ENCODE measurements at places on chromosomes 13 and 19.

DNA sequence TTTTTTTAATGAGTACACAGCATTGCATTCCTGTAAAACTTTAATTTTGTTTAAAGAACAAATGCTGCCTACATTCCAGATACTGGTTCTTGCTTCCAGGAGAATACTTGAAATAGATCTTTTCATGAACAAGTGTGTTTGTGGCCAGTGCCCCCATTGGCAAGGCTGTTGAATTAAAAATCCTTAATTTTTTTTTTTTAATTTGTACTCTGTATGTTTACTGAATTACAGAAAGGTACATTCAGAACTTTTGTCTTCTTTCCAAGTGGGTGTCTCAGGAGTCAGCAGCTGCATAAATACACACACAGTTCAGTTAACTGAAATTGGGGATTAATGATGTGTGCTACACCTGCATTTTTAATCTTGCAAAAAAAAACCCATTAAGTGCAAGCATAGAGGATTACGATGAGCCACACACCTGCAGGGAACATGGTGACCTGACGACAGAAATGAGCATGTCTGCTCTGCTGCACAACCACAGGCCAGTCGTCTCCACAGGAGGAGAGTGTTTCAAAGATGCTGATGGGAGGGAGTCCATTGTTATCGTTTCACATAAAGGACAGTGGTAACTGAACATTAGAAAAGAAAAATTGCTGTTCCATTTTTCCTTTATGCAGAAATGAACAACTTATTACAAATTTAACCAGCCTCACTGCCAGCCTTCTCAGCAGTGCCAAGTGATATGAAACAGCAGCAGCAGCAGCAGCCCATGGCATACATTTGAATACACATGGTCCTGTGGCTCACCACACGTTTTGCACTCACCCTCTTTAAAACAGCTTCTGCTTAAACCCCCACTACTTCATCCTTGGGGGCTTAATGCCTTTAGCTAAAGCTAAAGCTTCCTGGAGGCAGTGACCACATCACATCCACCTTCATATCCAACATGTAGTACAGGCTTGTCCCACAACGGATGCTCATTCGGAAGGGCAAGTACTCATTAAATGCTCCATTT lies 72.3 kb upstream of the RFC3 start:
- DNase-seq, result no peak

- DNase-seq, result no peak
These were observed 12.3 kb downstream of the POMP start for GRCh38 chr13:28671126-28671792.

- DNase-seq, result no peak
These were observed 1.4 kb downstream of the RNF126 start for GRCh38 chr19:661427-662196.

- no peak for DNase-seq
These were observed 577.3 kb downstream of the LMO7 start for GRCh38 chr13:76213423-76213904.

DNA sequence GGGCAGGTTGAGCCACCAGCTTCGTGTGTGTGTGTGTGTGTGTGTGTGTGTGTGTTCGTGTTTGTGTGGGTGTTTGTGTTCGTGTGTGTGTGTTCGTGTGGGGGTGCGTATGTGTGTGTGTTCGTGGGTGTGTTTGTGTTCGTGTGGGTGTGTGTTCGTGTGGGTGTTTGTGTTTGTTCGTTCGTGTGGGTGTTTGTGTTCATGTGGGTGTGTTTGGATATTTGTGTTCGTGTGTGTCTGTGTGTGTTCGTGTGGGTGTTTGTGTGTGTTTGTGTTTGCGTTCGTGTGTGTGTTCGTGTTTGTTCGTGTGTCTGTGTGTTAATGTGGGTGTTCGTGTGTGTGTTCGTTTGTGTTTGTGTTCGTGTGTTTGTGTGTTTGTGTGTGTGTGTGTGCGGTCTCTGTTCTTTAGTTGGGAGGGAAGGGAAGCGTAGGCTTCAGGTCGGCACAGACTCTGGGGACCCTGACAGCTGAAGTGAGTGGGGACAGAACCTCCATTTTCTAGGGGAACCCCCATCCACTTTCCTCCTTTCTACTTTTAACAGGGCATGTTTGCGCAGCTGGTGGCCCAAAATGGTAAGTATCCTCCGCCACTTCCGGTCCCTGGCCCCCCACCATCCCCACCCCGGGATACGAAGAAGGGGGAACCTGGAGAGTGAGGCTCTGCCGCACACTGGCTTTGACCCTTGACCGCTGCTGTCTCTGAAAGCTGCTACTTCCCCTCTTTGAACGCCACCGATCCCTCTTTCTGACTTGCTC lies 1.6 kb downstream of the TNFSF9 start:
- DNase-seq, result no peak

DNA sequence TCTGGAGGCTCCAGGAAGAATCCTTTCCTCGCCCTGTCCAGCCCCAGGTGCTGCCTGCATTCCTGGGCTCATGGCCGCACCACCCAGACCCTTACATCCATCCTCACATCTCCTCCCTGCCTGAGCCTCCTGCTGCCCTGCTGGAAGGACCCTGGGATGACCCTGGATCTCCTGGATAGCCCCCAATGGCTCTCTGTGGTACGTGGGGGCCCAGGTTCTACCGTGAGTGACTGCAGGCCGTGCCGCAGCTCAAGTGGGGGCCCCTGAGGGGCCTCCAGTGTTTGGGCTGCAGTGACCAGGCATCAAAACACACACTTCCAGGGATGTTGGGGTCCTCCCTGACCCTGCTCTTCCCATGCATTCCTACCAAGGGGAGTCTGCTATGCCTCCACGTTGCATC lies 8.3 kb upstream of the MCF2L start:
- no peak for DNase-seq

DNA sequence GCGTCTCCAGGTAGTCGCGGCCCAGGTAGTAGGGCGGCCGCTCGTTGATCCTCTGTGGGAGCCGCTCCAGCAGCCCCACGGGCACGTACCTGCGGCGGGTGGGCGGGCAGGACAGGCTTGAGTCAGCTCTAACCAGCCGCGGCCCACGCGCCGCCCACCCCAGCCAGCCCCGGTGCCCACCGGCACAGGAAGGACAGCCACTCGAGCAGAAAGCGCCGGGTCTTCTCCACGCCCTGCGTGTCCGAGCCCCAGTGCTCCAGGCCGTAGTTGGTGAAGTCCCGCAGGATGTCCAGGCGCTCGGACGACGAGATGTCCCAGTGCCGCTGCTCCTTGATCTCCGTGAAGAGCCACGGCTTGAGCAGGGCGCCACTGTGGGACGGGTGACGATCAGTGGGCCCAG lies 877 bp upstream of the PRR22 start:
- DNase-seq, result no peak

GRCh38 chr19:48757089-48757675 lies 1.9 kb downstream of the FGF21 start:
- no peak for DNase-seq

DNA sequence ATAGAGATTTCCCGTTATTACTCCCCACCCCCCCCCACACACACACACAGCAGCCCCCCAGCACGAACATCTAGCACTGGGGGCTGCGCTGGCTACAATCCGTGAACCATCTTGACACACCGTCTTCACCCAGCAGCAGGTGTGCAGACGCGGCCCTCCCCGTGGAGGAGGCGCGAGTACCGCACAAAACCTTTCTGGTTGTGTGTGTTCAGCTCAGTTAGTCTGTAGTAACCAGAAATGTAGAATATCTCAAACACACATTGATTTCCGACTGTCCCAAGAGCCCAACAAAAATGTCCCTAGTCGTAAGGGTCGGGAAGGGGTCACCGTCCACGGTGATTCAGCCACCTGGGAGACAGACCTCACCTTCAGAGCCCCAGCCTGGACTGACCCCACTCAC lies 122.7 kb downstream of the RAB20 start:
- DNase-seq, result no peak

DNA sequence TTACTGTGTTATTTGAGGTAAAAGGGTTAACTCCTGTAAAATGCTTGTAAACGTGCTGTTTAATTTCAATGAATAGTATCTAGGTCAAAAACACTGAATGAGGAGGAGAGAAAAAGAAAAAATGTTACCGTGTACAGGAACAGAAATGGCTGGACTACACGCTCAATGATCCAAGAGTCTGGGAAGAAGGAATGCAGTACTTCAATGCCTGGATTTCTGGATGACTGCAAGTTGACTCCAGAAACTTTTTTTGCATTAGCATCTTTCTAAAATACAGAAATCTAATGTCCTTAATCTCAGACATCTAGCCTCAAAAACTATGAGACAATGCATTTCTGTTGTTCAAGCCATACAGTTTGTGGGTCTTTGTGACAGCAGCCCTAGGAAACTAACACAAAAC lies 17.4 kb upstream of the IPO5 start:
- DNase-seq, result no peak

DNA sequence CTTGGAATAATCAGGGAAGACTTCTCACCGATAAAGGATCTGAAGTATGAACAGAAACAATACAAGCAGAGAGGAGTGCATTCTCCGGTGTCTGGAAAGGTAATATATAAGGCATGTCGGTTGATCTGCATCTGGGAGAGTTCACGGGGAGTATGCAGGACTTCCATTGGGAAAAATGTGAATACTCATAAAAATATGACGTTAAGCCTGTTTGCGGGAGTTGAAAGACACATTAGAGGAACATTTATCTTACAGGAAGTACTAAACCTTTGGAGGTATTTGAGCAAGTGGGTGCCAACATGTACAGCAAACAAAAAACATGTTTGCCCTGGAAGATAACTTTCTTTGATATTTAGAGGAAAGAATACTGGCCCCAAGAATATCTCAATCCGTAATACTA lies 286.8 kb downstream of the SLITRK6 start:
- no peak for DNase-seq

GRCh38 chr19:32289566-32290210 lies 55.7 kb upstream of the ZNF507 start:
- DNase-seq, result no peak

DNA sequence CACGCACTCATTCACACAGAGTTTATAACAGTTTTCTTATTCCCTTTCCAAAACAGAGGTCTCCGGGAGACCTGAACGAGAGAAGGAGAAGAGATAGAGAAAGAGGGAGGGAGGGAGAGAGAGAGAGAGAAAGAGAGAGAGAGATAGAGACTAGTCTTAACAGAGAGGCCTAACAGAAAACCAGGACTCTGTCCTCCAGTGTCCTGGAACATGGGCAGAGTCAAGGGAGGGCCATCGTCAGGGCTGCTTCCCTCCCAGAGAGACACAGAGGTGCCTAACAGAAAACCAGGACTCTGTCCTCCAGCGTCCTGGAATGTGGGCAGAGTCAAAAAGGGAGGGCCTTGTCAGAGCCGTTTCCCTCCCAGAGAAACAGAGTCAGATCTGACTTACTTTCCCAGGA lies 78.7 kb downstream of the WTIP start:
- DNase-seq, result no peak

DNA sequence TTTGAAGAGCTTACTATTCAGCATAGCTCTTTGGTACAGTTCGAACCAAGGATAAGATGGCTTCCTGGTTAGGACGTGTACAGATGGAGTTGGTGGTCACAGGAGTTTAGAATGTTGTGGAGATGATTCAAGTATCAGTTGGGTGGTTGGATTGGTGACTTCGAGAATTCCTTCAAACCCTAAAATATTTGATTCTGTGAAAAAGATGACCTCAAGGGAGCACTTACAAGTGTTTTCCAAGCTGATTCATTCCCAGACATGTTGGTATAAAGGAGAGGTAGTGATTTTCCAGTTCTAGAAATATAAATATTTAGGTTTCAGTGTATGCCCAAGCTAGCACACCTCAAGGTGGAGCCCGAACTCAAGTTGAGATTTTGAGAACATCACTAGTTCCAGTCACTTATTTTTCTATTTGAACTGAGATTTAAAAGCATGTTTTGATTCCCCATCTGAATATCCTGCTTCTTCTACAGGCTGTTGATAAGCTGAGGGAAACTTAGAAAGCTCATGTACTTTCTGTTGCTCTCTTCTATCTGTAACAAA lies 306.1 kb downstream of the DCT start:
- no peak for DNase-seq

DNA sequence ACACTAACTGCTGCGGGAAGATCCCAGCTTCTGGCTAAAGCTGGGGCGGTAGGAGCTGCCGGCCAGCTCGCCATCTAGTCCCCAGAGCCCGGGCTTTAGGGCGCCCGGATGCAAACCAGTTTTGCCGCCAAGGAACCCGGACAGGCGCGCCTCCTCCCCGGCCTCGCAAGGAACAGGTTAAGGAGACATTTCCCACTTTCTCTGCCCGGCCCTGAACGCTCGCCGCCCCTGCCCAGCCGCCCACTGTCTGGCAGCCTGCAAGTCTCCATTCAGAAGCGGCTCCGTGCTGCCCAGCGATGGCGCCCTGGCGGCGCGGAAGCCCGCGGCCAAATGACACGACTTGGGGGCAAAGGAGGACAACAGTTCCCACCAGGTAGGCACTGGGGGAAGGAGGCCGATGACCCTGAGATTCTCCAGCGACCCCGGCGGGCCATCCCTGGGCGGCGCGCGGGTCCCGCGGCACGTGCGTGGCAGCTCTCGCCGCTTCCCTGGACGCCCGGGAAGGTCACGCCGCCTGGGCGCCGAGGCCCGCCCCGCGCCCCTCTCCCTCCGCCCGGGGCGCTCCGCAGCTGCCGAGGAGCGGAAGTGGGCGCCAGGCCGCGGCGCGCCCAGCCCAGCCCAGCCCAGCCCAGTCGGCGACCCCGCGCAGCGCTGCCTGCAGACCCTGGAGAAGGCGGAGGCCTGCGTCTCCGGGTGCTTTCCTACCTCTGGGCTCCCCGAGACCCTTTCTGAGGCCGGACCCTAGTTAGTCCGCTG lies 42.2 kb upstream of the HNRNPA1L2 start:
- DNase-seq, result no peak

DNA sequence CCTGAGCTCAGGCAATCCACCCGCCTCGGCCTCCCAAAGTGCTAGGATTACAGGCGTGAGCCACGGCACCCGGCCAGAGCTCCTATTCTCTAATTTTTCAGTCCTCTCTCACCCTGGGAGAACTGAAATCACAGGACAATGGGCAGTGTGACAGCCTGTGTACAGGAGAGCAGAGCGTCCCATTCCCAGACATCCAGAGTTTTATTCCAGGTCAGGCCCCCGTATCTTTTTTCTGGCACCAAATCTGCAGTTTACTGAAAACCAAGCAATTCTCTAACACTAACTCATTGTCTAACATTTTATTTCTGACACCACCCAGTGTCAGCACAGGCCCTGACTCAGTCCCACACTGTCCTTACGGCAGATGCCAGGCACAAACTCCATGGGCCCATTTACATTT lies 6.7 kb downstream of the ZNF708 start:
- no peak for DNase-seq

GRCh38 chr13:27679396-27679795 lies 57.7 kb downstream of the POLR1D start:
- DNase-seq, result no peak

DNA sequence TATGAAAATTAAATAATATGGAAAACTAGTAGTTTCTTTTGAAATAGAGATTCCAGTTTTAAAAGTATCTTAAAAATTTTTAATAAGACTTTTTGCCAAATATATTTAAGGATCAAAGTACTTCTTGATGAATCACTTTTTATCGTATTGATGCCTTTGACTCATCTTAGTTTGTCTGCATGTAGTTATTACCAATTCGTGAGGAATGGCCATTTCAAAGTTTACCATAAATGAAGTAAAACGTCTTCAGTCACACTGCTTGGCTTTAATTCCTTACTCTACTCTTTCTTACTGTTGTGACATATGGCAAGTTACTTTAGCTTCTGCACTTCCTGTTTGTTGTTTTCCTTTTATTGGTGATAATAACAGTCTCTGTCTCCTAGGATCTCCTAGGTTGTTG lies 38.3 kb downstream of the NDFIP2 start:
- no peak for DNase-seq
